ENCODE measurements at places on chromosomes 7 and 10. TPM values are rescaled to one million over a fixed set of nuclear protein-coding genes. Genes with fewer than 3 reads are reported as not detected.
A peak's percentile ranks its signal among the peaks of the same experiment; 100 is the strongest.

DNA sequence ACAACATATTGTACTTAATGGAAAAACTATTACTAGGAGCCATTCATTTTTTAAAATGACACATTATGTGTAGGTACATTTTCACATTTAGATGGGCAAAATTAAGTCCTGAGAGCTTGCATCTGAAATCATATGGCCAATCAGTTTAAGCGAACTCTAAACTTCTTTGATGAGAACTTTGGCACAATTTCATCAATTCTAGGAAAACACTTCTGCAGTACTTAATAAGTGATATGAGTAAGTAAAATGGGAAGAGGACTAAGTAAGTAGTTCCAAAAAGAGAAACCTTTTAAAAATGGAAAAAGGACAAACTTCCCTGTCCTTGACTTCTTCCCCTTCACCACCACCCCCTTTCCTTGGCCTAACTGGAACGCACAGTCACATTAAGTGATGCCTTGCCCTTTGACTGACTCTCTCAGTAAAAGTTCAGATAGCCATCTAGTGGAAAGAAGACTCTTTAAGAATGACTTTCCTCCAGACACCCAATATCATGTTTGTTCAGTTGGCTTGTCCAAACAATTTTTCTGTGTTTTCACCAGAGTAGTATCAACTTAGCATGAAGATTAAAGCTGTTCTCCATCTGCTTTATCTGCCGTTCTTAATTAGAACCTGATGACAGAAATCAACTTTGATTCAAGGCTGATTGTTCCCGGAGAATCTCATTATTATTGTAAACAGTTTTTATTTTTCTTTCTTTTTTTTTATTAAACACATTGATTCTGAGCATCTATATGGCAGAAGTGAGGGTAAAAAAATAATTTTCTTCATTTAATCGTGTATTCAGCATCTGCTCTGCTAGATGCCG is 45.1 kb downstream of the CNNM2 start:
- no peaks in the 10 kb centered on the region for H3K36me3 ChIP-seq
- H3K4me1 ChIP-seq = no peaks in the 10 kb centered on the region
- H3K27ac ChIP-seq = no peak overlapping the region
- no peak for DNase-seq
- H3K27me3 ChIP-seq = no peaks in the 10 kb centered on the region

DNA sequence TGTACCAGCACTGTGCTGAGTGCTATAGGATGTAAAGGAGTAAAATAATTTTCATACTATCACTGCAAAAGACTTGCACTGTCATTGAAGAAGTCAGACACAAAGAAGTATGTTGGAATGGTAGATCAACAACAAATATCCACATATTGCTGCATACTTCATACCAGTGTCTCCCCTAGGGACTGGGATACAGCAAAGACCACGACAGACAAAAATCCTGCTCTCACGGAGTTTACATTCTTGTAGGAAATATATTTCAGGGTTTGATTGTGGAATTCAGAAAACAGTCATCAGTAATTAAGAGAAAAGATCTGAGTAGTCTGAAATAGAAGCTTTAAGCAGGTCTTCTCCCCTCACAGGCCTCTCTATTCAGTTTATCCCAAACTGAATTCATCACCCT is 49.4 kb upstream of the PLXNA4 start:
- no peaks in the 10 kb centered on the region for H3K36me3 ChIP-seq
- no peaks in the 10 kb centered on the region for H3K4me1 ChIP-seq
- DNase-seq = no peak
- H3K4me3 ChIP-seq = no peak overlapping the region
- no peak overlapping the region for H3K27ac ChIP-seq
- no peaks in the 10 kb centered on the region for H3K27me3 ChIP-seq

GRCh38 chr10:132408367-132408781 is 11.4 kb downstream of the PWWP2B start:
- peaks cover 62% of the 10 kb centered on the region for H3K4me1 ChIP-seq
- no peaks in the 10 kb centered on the region for H3K27me3 ChIP-seq
- peak overlapping the region; percentile 83 for H3K27ac ChIP-seq
- peaks cover 10% of the 10 kb centered on the region for H3K36me3 ChIP-seq
- H3K4me3 ChIP-seq = peak overlapping the region; percentile 40

- no peak overlapping the region for H3K27ac ChIP-seq
- no peaks in the 10 kb centered on the region for H3K4me1 ChIP-seq
- no peaks in the 10 kb centered on the region for H3K36me3 ChIP-seq
- no peak overlapping the region for H3K4me3 ChIP-seq
Observed at GRCh38 chr10:25766213-25766612, 167.8 kb upstream of the MYO3A start.

GRCh38 chr7:147418966-147419365 is 1171.6 kb upstream of the C7orf33 start:
- H3K4me3 ChIP-seq = no peak overlapping the region
- H3K36me3 ChIP-seq = no peaks in the 10 kb centered on the region
- no peaks in the 10 kb centered on the region for H3K27me3 ChIP-seq
- H3K27ac ChIP-seq = no peak overlapping the region
- DNase-seq = no peak

GRCh38 chr7:143492799-143493739 is 15.4 kb downstream of the TAS2R41 start:
- H3K27ac ChIP-seq = no peak overlapping the region
- H3K27me3 ChIP-seq = no peaks in the 10 kb centered on the region
- peaks cover 4% of the 10 kb centered on the region for H3K4me1 ChIP-seq
- no peak overlapping the region for H3K4me3 ChIP-seq

DNA sequence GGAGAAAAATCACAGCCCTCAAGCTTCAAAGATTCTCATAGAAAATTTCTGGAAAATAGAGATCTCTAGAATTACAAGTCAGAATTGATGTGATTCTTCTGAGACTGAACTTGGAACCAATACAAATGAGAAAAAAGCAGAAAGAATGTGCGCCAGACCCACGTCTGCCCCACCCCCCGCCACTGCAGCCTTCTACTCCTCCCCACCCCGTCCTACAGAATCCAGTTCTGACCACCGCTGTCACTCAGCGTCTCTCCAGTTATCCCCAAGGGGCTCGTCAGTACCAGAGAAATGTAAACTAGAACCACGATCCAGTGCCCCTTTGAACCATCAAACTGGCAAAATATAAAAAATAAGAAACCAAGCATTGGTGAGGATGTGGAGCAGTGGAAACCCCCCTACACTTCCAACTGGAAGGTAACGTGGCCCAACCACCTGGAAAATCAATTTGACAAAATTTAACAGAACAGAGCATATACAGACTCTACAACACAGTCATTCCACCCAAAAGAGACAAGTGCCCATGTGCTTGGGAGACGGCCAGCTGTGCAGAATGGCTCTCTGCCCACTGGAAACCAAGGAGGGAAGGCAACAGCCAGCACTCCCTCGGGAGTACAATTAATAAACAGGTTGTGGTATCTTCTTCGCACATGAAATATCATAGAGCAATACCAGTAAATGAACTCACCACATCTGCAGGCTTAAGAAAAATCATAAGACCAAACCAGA is 397.9 kb downstream of the TNS3 start:
- H3K4me3 ChIP-seq = no peak overlapping the region
- no peaks in the 10 kb centered on the region for H3K36me3 ChIP-seq
- no peaks in the 10 kb centered on the region for H3K27me3 ChIP-seq
- H3K27ac ChIP-seq = no peak overlapping the region

DNA sequence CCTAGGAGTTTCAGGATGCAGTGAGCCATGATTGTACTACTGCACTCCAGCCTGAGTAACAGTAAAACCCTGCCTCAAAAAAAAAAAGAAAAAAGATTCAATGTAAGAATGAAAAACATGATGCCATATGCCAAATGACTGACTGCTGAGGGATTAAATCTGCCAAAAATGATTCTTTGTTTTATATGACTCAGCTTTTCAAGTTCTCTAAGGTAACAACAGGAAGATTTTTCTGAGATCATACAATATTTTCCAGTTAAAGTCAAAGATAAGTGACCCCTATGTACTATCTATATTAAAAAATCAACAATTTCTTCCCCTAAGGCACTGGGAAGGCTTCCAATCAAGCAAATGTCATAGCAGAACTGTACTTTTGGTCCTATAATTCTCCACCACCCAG is 271.2 kb upstream of the IMMP2L start:
- H3K4me3 ChIP-seq = no peak overlapping the region
- no peak overlapping the region for H3K27ac ChIP-seq

GRCh38 chr10:12825260-12825849 is 176.2 kb downstream of the CCDC3 start:
- no peak for DNase-seq
- no peaks in the 10 kb centered on the region for H3K36me3 ChIP-seq
- no peak overlapping the region for H3K27ac ChIP-seq

- H3K36me3 ChIP-seq = no peaks in the 10 kb centered on the region
- H3K27me3 ChIP-seq = no peaks in the 10 kb centered on the region
- no peak overlapping the region for H3K4me3 ChIP-seq
- no peak for DNase-seq
- H3K27ac ChIP-seq = no peak overlapping the region
Observed at GRCh38 chr10:104233817-104234216, 1.7 kb upstream of the CFAP43 start.

DNA sequence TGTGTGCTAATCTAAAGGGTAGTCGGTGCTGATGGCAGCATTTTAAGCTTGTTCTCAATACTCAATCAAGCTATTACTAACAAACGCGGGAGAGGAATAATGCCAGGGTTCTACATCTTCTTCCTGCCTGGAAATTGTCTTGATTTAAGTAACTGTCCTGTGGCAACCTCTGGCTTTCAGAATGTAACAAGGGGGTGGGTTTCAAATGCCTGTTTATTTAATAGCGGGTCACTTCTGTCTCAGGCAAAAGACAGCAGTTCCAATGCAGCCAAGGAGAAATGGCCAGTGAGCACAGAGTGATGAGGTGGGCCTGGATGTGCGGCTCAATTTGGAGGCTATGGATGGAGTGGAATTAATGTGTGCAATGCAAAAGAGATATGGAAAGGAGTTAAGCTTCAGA is 692.4 kb downstream of the KCNMA1 start:
- no peak for DNase-seq
- no peak overlapping the region for H3K4me3 ChIP-seq
- peaks cover 41% of the 10 kb centered on the region for H3K36me3 ChIP-seq
- no peak overlapping the region for H3K27ac ChIP-seq

- H3K36me3 ChIP-seq = no peaks in the 10 kb centered on the region
- no peak overlapping the region for H3K27ac ChIP-seq
- no peak for DNase-seq
- H3K4me3 ChIP-seq = no peak overlapping the region
Observed at GRCh38 chr7:133983685-133984419, 143.3 kb upstream of the LRGUK start.

DNA sequence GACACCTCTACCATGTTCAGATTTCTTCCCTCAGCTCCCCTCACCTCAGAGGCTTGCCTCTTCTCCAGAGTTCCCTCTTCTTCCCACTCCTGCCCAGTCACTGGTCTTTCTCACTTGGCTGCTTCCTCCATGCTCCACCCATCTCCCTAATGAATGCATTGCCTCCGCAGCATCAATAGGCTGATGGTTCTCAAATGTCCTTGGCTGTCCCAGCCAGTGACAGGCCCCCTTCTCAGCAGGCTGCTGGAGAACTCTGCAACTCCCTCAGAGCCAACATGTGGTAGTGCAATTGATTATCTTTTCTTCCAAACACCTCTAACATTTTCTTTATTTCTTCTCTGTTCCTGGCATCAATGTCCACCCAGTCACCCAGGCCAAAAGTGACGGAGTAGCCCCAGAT is 218.2 kb downstream of the RELN start:
- no peak overlapping the region for H3K27ac ChIP-seq
- no peak overlapping the region for H3K4me3 ChIP-seq
- no peaks in the 10 kb centered on the region for H3K27me3 ChIP-seq
- DNase-seq = no peak
- H3K36me3 ChIP-seq = no peaks in the 10 kb centered on the region
- no peaks in the 10 kb centered on the region for H3K4me1 ChIP-seq

DNA sequence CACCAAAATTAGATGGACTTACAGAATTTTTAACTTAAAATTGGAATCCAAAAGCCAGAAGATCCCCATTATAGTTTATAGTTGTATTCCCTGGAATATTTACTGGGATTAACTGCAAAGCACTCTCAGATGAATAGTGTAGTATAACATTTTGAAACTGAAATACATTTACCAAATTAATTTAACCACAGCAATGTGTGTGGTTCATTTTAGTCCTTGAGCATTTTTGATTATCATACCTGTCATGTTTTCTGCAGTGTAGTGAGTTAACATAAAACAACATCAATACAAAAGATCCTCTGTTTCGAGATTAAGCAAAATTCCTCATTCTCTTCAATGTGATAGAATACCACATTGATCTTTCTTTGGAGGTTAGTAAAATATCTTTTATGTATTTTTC is 3.7 kb downstream of the VIM start:
- no peak for DNase-seq
- peaks cover 48% of the 10 kb centered on the region for H3K4me1 ChIP-seq
- no peaks in the 10 kb centered on the region for H3K27me3 ChIP-seq
- peaks cover 35% of the 10 kb centered on the region for H3K36me3 ChIP-seq

DNA sequence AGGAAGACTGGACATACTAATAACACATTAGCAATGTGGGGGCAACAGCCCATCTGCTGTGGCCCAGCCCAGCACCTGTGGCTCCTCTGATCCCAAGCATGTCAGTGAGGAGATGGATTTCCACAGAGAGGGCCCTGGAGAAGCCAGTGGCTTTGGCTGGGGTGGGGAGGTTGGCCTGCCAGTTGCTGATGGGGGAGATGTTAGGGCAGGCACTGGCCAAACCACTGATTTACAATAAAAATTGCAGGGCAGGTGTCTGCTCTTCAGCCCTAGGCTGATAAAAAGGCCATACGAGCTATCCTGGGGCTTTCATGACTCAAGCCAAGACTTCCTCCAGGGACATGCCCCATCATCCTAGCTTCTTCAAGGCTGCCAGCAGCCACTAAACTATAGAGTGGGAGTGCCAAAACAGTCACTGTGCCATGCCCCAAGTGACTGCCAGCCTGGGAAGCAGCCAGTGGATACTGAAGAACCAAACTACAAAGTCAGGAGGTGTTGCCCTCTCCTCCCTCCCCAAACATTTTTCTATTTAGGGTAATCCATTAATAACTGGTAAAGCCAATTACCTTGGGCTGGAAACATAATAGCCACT is 37.8 kb downstream of the DPCD start:
- H3K27me3 ChIP-seq = no peaks in the 10 kb centered on the region
- H3K4me1 ChIP-seq = no peaks in the 10 kb centered on the region
- no peak overlapping the region for H3K27ac ChIP-seq
- H3K4me3 ChIP-seq = no peak overlapping the region
- no peak for DNase-seq

DNA sequence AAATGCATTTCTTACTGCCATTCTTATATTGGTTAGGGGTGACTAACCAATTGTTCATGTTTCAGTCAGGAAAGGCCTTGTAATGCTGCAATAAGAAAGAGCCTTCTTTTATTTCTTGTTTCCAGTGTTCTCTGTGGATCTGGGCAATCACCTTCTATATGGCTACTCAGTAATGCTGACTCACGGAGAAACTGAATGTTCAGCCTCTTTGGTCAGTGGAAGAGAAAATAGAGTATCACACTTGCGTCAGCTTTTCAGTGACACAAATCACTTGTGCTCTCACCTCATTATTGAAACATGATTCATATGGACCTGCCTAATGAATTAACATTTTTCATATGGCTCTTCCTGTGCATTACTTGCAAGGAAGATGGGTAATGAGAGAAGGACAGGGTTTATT is 243.9 kb upstream of the POT1 start:
- no peak overlapping the region for H3K27ac ChIP-seq
- no peaks in the 10 kb centered on the region for H3K36me3 ChIP-seq
- no peak overlapping the region for H3K4me3 ChIP-seq
- no peaks in the 10 kb centered on the region for H3K4me1 ChIP-seq
- H3K27me3 ChIP-seq = no peaks in the 10 kb centered on the region

Gene CFAP43
- total RNA-seq = not detected

Gene ANKRD2
- 1.6 TPM for total RNA-seq

Gene TMEM236
- total RNA-seq = 0.34 TPM

Gene FAM171A1
- total RNA-seq = 7.1 TPM

Gene NPFFR1
- total RNA-seq = not detected

Gene CYP3A4
- total RNA-seq = not detected

Gene PLEKHA1
- total RNA-seq = 61.9 TPM

Gene FOXI2
- total RNA-seq = 0.42 TPM

Gene C10orf67
- not detected for total RNA-seq

Gene HOXA4
- total RNA-seq = 20.7 TPM

Gene GARIN1A
- total RNA-seq = 2.9 TPM

Gene PI4K2A
- total RNA-seq = 22.4 TPM

Gene SLC39A12
- not detected for total RNA-seq

Measured in esophagus muscularis mucosa (tissue), 4 donors.